ENCODE measurements at places on chromosomes 1 and 21.

DNA sequence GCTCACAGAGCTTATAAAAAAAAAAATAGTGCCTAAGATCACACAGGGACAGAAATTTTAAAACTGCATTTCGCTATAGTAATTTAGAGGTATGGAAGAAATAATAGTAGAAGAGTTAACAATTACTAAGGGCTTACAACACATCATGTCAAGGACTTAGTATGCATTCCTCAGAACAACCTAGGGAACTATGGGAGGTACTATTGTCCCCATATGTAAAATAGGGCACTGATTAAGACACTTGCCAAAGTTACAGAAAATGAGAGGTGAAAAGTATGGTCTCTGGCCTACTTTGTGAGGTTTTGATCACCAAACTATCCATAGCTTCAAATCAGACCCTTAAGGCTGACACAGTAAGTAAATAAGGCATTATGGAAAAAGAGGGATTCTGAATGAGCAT, 4.7 kb downstream of the FRRS1 start:
- DNase-seq, result no peak

DNA sequence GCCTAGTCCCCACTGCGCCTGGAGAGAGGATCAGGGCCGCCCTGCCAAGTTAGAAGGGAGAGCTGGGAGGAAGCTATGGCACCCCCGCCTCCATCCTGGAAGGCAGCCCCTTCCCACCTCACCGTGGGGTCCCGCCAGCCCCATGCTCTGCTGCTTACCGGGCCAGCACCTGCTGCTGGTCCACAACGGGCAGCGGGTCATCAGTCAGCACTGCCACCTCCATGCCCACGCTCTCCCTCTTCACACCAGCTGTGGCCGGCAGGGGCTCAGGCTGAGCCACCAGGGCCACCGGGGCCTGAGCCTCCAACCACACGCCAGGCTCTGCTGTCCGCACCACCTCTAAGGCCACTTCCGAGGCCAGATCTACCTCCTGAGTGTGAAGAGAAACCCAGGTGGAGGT, 23.5 kb upstream of the DDOST start:
- no peak for DNase-seq

GRCh38 chr21:40613546-40614030, 233.4 kb downstream of the DSCAM start:
- no peak for DNase-seq

- no peak for DNase-seq
These were observed 8.1 kb upstream of the SLX9 start for GRCh38 chr21:44931501-44932407.

DNA sequence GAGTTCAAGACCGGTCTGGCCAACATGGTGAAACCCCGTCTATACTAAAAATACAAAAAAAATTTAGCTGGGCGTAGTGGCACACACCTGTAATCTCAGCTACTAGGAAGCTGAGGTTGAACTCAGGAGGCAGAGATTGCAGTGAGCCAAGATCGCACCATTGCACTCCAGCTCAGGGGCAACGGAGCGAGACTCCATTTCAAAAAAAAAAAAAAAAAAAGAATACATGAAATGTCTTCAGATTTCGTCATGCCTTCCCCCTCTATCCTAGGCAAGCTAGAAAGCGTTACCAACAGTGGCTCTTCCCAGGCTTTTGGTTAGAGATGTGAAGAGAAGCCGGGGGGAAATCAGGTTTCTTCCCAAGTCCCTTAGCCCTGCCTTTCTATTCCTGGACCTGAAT, 3.6 kb downstream of the TFF1 start:
- DNase-seq, result no peak

DNA sequence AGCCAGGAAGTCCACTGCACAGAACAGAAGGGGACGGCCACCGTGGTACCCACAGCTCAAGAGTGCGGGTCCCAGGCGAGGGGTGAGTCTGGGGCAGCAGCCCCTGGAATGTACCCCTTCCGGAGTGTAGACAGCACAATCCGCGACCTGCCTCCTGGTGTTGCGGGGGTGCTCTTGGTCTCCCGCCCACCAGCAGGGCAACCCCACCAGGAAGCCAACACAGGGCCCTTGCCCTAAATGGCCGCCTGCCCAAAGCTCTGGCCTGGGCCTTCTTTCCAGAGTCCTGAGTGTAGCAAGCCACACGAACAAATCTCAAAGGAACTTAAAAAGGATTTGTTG, 1.1 kb upstream of the SLC19A1 start:
- no peak for DNase-seq

- no peak for DNase-seq
These were observed 77.4 kb downstream of the NDUFS5 start for GRCh38 chr1:39103328-39104157.

DNA sequence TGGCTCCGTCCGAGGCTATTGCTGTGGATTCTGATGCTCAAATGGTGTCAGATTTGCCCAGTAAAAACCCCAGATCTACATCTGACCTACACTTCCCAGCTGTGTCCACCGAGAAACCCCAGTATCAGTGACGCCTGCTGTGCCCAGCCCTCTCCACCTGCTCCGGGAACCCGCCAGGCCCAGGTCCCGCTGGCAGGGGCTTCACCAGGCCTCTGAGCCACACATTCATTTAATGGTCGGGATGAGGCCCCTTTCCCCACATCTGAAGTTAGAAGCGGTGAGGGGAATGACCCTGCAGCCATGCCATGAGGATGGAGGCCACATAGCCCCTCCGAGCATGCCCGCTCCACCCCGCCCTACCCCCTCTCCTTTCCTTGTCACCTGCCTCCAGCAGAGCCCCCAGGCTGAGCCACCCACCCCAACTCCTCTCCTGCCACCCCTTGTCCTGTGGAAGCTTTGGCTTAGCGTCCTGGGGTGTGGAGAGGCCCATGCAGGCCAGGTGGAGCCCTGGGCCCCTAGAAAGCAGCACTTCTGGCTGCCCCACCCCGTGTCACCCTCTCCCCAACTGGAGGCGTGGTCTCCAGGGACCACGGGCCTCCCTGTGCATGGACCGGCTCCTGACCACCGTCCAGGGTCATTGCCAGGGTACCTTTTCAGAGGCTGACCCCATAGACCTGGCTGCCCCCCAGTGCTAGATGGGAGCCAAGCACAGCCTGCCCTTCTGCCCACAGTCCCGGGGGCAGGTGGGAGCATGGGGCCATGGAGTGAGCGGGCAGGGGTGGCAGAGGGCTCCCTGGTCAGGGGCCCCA, 8.0 kb downstream of the TNFRSF14 start:
- DNase-seq, result no peak

GRCh38 chr1:27097484-27097917, 57.4 kb downstream of the SLC9A1 start:
- peak; percentile 58 for DNase-seq

DNA sequence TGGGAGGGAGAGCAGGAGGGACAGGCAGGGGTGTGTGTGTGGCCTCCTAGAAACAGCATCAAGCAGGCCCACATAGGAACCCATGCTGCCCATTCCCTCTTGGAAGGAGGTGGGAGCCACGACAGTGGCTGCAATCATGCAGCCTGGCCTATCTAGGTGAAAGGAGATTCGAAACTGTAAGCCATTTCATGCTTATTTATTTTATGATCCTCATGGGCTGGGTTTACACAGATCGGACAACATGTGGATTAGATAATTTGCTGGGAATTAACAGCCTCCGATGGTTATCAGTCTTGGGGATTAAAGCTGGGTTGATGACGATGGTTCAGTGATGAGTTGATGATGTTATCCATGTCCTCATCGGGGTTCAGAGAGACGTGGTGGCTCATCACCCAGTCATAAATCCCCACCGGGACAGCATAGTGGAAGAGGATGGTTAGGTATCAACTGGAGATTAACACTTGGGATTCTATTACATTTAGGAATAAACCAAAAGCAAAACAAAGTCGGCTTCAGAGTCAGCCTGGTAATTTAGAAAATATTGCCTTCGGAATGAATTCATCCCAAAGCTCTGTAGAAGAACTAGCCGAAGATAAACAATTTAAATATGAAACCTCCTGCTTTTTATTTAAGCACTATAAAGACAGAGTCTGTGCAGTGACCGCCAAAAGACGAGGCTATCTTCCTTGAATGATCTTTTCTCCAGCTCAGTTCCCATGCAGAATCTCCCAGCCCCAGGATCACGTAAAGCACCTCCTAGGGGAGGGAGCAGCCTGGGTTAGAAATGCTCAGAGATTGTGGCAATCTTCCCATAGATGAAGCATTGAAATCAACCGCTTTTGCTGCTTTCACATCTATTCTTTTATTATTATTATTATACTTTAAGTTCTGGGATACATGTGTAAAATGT, 252.8 kb downstream of the FOXD2 start:
- DNase-seq, result no peak

- DNase-seq, result no peak
These were observed 72.1 kb upstream of the CASZ1 start for GRCh38 chr1:10868599-10868965.

DNA sequence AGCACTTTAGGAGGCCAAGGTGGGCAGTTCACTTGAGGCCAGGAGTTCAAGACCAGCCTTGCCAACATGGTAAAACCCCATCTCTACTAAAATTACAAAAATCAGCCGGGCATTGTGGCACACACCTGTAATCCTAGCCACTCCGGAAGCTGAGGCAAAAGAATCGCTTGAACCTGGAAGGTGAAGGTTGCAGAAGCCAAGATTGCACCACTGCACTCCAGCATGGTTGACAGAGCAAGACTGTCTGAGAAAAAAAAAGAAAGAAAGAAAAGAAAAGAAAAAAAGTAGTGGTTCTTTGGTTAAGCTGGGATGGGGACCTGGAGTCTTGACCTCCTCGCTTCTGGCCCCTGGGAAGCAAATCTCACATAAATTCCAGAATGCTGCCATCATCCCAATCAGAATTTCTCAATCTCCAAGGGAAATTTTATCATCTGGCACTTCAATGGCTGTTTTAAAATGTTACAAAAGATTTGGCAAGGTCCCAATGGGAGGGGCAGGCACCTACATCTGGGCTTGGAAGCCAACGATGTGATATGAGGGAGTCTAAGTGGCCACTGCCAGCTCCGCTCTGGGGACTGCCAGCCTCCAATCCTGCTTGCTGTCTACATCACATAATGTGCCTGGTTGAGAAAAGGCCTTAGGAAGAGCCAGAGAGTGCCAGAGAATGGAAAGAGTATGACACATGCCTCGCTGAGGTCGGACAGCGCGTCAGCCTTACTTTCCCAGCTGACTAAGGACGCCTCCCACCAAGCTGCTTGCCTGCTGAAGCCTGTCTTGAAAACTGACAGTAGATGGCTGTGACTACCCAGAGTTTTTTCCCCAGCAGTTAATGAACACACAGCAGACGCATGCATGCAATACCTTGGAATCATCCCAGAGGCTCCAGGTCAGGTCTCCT, 42.1 kb upstream of the SRP9 start:
- no peak for DNase-seq

DNA sequence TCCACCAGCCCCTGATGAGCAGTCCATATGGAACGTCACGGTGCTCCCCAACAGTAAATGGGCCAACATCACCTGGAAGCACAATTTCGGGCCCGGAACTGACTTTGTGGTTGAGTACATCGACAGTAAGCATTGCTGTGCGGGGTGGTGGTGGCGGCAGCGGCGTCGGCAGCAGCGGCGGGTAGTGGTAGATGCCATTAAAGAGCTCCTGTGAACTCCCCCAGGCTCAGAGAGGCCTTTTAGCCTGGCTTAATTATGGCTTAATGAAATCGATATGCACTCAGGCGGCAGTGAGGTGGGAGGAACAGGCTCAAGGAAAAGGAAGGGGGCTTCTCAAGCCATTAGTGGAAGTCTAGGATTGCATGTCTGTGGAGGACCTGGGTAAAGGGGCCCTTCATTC, 41.9 kb upstream of the CNTN2 start:
- DNase-seq, result no peak

DNA sequence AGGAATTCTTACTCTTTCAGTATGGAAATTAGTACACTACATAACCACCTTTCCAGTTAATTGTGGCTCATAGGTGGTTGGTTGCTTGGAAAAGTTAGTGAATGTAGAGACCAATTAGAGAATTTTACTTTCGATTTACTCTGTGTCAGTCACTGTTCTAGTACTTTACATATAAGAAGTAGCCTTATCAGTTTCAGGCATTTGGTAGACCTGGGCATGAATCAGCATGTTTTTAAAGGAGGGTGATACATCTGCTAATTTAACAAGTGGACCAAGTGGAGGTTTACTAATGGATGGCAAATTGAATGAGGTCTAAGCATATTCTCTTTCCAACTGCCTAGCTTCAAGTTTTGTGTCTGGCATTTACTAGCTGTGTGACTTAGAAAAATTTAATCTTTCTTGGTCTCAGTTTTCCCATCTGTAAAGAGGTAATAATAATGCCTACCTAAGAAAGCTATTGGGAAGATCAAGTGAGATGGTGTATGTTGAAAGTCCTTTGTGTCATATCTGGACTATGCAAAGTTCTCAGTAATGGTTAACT, 1158.6 kb downstream of the PLA2G4A start:
- DNase-seq, result no peak

DNA sequence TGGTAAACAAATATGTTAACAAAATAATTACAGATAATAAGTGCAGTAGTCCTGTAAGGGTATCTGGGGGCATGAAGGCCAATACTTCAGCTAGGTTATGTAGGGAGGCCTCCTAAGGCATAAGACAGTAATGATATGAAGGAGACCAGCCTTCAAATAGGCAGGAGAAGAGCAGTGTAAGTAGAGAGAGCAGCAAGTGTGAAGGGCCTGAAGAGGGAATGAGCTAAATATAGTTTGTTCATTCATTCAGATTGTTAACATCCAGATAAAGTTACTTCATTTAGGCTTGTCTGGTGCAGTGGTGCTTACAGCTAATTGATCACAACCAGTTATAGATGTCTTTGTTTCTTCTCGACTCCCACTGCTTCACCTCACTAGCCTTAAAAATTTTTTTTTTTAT, 71.1 kb downstream of the EPB41 start:
- no peak for DNase-seq

- DNase-seq, result no peak
These were observed 55.5 kb downstream of the ECE1 start for GRCh38 chr1:21234779-21235178.

DNA sequence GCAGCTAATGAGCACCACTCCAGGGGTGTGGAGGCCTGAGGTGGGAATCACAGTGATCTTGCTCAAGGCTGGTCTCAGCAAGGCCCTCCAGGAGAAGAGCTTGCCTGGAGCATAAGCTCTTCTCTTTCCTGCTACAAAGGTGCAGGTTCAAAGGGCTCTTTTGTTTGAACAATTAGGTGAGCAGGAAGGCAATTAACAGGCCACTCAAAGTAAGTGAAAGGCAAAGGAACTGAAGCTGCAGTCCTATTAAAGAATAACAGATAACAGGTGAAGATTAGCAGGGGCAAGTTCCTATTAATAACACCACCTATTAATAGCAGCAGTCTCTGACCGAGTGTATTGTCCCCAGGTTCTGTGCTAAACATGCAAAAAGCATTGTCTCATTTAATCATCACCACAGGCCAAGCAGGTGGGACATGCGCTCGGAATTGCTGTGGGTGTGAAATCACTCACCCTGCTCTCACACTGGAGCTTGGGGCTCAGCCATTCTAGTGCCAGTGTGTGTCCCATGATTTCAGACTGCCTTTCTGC, 113.8 kb downstream of the RHOU start:
- no peak for DNase-seq

DNA sequence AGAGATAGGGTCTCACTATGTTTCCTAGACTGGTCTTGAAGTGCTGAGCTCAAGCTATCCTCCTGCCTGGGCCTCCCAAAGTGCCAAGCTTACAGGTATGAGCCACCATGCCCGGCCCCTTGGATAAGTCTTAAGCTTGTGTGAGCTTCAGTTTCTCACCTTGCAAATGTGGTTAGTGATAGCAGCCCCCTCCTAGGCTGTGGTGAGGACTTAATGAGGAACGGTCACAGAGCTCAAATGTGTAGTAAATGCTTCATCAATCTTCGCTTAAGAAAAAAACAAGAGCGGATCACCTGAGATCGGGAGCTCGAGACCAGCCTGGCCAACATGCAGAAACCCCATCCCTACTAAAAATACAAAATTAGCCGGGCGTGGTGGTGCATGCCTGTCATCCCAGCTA, 3.0 kb downstream of the CNR2 start:
- DNase-seq, result no peak
